ENCODE measurements at places on chromosomes 16 and 17. TPM values are rescaled to one million over a fixed set of nuclear protein-coding genes. Genes with fewer than 3 reads are reported as not detected.

GRCh38 chr17:8019665-8020650 is 17.5 kb downstream of the GUCY2D start:
- H3K4me1 ChIP-seq = peaks cover 28% of the 10 kb centered on the region
- H3K4me3 ChIP-seq = no peak overlapping the region
- peaks cover 31% of the 10 kb centered on the region for H3K27me3 ChIP-seq
- H3K36me3 ChIP-seq = no peaks in the 10 kb centered on the region
- DNase-seq = no peak

DNA sequence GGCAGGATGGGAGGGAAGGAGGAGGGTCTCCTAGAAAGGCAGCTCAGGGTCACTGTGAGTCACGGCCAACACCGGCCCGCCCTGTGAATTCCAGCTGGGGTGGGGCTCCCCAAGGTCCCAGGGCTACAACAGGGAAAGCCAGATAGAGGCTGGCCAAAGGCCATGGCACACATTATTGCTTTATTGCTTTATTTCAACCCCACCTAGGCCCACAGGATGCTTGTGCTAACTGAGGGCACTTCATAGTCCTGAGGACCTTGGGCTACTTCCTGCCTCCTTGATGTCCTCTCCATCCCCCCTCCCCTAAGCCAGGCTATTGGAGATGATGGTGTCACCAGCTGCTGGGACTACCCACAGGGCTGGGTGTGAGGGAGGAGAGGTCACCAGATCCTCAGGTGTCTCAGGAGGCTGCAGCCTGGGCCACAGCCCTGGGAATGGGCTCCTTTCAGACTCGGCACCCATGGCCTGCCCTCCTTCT is 26.1 kb downstream of the LRRC75A start:
- no peak overlapping the region for H3K4me3 ChIP-seq
- peaks cover 40% of the 10 kb centered on the region for H3K4me1 ChIP-seq

- H3K27me3 ChIP-seq = no peaks in the 10 kb centered on the region
- H3K4me3 ChIP-seq = no peak overlapping the region
- H3K36me3 ChIP-seq = peaks cover 5% of the 10 kb centered on the region
- no peak for DNase-seq
These were observed 12.6 kb downstream of the ZNF267 start for GRCh38 chr16:31886227-31886626.

DNA sequence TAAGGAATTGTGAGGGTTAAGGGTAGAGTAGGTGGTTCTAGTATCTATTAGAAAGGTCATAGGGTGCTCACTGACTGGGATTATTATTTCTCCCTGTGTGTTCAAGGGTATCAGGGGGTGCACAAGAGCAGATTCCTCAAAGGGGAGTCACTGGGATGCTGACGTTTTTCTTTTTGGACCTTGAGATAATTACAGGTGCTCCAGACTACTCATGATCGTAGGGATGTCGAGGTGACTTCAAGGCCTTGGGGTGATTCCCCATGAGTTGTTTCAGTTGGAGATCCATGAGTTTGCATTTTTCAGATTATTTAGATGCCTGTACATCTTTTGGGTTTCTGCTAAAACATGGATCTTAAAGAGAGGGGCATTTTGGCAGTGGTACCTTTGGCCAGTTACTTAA is 41.4 kb upstream of the TEKT1 start:
- no peaks in the 10 kb centered on the region for H3K27me3 ChIP-seq
- DNase-seq = no peak
- no peak overlapping the region for H3K27ac ChIP-seq

DNA sequence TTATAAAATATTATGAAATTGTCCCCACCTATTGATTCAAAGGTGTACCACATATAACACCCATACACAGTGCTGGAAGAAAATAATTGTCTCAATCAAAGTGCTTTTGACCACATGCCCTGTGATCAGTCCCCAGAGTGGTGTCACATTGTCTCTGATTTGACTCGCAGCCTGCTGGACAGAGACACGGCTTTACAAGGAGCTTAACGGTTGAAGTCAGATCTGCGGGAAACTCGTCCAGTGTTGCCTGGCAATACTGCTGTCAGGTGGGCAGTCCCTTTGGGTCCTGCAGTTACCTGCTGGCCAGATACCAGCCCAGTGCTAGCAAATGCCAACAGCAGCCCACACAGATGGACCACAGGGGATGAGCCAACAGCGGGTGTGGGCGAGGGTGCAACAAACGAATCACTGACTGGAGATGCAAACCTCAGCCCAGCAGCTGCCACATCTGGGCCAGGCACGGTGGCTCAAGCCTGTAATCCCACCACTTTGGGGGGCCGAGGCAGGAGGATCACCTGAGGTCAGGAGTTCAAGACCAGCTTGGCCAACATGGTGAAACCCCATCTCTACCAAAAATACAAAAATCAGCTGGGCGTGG is 26.2 kb upstream of the SSTR2 start:
- no peak for DNase-seq
- H3K36me3 ChIP-seq = no peaks in the 10 kb centered on the region
- no peaks in the 10 kb centered on the region for H3K4me1 ChIP-seq
- no peaks in the 10 kb centered on the region for H3K27me3 ChIP-seq
- H3K4me3 ChIP-seq = no peak overlapping the region
- no peak overlapping the region for H3K27ac ChIP-seq

TAOK1 gene
- total RNA-seq = 56.4 TPM

KRTAP4-3 gene
- not detected for total RNA-seq

DNA sequence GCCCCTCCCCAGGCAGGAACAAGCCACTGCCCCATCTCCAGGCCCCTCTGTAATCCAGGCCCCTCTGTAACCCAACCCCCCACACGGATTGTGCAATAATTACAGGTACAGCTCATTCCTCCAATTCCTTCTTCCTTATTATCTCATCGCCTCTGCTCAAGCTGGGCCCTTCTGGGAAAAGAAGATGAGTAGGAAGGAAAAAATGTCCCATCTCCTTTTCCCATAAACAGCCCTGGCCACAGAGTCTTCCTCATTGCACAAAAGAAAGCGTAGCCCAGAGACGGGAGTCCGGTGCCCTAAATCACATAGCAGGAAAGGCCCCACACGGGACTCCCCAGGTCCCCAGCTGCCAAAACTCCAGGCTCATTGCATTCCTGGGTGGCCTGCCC is 3.6 kb upstream of the LITAFD start:
- H3K27ac ChIP-seq = no peak overlapping the region
- H3K27me3 ChIP-seq = peaks cover 48% of the 10 kb centered on the region
- peaks cover 4% of the 10 kb centered on the region for H3K4me1 ChIP-seq
- DNase-seq = no peak
- no peak overlapping the region for H3K4me3 ChIP-seq
- no peaks in the 10 kb centered on the region for H3K36me3 ChIP-seq

DNA sequence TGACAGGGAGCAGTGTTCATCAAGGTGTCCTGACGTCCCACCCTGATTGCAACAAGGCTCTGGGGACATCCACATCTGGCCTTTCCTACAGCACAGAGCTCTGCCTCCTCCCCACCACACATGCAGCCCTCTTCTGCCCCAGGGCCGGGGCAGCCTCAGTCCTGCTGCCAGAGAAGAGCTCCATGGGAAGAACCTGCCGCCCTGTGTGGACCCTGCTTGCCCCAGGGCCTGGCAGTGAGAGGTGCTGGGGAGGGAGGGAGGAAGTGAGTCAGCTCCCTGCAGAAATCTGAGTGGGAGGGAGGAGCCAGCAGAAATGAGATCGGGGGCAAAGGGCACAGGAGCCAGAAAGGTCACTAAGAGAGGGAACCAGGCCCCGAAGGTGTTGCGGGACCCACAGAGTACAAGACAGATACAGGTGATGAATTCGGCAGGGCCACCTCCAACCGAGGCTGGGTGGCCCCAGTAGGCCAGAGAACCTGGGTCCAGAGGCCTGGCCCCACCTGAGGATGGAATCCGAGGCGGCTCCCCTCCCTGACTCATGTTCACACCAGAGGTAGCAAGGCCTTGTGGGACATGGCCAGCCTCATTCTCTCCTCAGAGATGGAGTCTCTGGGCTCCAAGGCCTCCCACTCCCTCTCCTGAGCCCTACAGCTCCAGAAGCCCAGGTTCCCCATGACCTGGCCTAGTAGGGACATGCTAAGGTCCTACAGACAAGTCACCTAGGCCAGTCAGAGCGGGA is 24.8 kb downstream of the MYO18A start:
- no peak overlapping the region for H3K4me3 ChIP-seq
- H3K27ac ChIP-seq = peak overlapping the region; percentile 60
- H3K4me1 ChIP-seq = peaks cover 86% of the 10 kb centered on the region
- H3K27me3 ChIP-seq = no peaks in the 10 kb centered on the region
- no peaks in the 10 kb centered on the region for H3K36me3 ChIP-seq

ZSCAN10 gene
- not detected for total RNA-seq

- peaks cover 26% of the 10 kb centered on the region for H3K27me3 ChIP-seq
- no peak overlapping the region for H3K27ac ChIP-seq
- no peaks in the 10 kb centered on the region for H3K36me3 ChIP-seq
- no peaks in the 10 kb centered on the region for H3K4me1 ChIP-seq
- DNase-seq = no peak
- H3K4me3 ChIP-seq = no peak overlapping the region
These were observed 207.4 kb upstream of the WSB1 start for GRCh38 chr17:27086526-27086925.

- DNase-seq = peak; percentile 19
- no peaks in the 10 kb centered on the region for H3K27me3 ChIP-seq
- H3K36me3 ChIP-seq = no peaks in the 10 kb centered on the region
- H3K27ac ChIP-seq = no peak overlapping the region
- no peak overlapping the region for H3K4me3 ChIP-seq
These were observed 529.1 kb downstream of the NPIPA7 start for GRCh38 chr16:16908077-16908476.

DNA sequence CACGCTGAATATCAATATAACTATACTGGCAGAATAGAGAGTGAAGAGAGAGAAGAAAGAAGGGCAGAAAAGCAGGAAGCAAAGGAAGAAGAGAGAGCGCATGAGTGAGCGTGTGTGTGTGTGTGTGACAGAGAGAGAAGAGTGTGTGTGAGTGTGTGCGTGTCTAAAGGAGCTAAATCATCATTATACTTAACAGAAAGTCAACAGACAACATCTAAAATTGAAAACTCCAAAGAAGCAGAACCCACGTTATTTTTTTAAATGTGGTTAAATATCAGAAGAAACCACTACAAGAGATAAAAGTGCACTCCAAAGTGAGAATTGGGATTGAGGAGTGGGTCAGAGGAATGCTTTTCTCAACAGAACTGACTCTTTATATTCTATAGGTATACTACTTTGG is 77.2 kb downstream of the BRIP1 start:
- H3K4me3 ChIP-seq = no peak overlapping the region
- no peaks in the 10 kb centered on the region for H3K36me3 ChIP-seq
- DNase-seq = no peak
- no peak overlapping the region for H3K27ac ChIP-seq
- H3K4me1 ChIP-seq = no peaks in the 10 kb centered on the region
- H3K27me3 ChIP-seq = no peaks in the 10 kb centered on the region

DNA sequence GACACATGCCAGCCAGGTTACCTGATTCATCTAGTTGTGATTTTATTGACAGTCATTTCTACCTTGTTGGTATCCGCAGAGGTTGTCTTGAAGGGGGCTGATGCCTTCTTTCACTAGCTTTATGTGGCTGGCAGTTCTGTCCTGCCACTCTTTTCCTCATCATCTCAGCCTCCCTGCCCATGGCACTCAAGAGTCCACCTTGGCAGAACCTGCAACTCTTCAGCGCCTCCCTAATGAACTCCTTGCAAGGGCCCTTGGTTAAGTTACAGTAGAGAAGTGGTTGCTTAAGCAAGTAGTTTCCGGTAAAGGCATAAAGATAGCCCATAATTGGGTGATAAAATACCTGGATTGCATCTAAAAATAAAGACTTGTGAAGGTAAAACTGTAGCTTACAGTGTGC is 489.9 kb downstream of the WWOX start:
- no peak overlapping the region for H3K4me3 ChIP-seq
- H3K27ac ChIP-seq = no peak overlapping the region
- no peaks in the 10 kb centered on the region for H3K27me3 ChIP-seq

All from esophagus muscularis mucosa (tissue), 4 donors.